NCI-H1436 treated with DMSO at 0.1 percent for 48 hours (cell line): ENCODE measurements at places on chromosomes 7 and 10.

- DNase-seq = peak; percentile 87
These were observed 154.3 kb upstream of the LAMB4 start for GRCh38 chr7:108284349-108285002.

DNA sequence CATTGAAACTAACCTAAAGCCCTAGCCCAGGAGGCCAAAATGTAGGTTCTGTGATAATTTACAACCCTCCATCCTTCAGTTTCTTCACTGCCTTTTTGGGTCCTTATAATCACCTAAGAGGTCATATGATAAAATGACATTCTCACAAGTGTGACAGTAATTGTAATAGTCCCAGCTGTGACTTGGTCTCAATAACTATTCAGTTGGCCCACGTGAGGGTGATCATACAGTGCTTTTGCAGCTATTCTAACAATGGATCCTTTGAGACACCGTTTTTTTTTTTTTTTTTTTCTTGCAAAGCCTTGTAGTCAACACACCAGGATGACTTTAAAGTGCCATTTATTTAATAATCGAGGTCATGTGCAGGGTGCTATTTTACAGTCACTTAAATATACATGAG lies 760.0 kb downstream of the PHTF2 start:
- no peak for DNase-seq

DNA sequence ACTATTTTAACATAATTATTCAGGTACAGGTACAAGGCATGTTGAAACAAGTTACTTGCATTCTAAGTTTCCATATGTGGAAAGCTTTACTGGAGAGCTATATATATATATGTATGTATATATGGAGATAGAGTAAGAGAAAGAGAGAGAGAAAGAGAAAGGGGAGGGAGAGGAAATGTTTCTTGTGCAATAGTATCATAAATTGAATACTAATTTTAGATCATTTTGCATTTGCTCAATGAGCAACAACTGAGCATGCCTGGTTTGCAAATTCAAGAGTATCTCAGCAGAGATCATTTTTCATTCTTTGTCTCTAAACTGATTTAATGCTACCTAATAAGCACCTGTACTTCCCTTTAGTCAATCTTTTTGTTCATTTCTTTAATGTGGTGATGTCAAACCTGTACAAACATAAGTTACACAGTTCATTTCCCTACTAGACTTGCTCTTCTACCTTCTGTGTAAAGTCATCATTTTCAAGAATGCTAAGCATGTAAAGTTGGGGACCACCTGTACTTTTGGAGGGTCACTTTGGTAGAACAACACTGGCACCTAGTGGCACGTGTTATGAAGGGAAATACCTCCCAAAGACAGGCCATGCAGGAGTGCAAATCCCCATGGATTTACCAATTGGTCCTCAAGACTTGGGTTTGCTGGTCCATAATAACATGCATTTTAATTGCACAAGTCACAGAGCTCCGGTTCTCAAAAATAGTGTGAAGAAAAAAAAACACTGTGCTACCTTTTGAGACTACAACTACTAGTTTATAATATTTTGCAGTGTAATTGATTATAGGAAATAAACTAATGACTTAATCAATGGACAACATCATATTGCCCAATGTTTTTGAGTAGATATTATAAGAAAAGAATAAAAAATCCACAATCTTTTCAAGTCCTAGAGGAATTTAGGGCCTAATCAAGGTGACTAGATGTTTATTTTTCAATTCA lies 431.2 kb upstream of the IGFBP3 start:
- DNase-seq = no peak

- DNase-seq = no peak
These were observed 189.8 kb upstream of the PRKCQ start for GRCh38 chr10:6769704-6770417.

GRCh38 chr7:45292481-45292880 lies 134.9 kb downstream of the RAMP3 start:
- DNase-seq = no peak

GRCh38 chr7:2417981-2418481 lies 14.6 kb downstream of the CHST12 start:
- DNase-seq = no peak

DNA sequence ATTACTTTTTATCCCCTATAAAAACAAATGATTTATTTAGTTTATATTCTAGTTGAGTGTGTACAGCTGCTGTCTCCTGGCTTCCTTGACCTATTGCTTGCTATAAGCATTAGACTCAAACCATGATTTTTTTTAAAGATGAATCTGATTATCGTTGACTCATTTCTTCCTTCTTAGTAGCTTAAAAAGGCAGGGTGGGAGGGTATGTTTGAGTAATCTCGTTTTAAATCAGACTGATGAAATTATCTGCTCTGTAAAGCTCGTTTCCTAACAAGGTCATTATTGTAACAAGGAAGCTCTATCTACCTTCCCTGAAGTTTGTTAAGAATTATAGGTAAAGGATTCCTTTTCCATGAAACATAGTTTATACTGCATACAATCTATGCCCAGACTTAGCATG lies 276.3 kb upstream of the KCND2 start:
- no peak for DNase-seq

- no peak for DNase-seq
These were observed 3.6 kb downstream of the HERPUD2 start for GRCh38 chr7:35691366-35691765.

GRCh38 chr7:8105449-8106095 lies 137.0 kb downstream of the GLCCI1 start:
- DNase-seq = no peak

GRCh38 chr10:69837261-69837660 lies 35.6 kb downstream of the COL13A1 start:
- no peak for DNase-seq

DNA sequence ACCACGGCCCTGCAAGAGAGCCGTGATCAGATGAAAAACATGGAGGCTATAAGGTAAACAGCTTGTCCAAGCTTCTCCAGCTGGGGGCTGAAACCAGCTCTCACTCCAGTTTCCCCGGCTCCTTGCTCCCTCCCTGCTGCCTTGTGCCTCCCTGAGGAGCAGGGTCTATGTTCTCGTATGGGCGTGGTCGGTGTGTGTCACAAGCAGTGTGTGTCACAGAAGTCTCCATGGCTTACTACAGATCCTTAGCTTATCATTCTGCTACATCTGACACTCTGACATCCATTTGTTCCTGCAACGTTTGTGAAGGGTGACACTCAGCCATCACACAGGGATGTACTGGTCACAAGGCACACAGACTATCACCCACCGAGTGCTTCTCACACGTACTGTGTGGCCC lies 54.6 kb downstream of the CSGALNACT2 start:
- no peak for DNase-seq

- no peak for DNase-seq
These were observed 341.5 kb upstream of the AOAH start for GRCh38 chr7:37065779-37066271.

DNA sequence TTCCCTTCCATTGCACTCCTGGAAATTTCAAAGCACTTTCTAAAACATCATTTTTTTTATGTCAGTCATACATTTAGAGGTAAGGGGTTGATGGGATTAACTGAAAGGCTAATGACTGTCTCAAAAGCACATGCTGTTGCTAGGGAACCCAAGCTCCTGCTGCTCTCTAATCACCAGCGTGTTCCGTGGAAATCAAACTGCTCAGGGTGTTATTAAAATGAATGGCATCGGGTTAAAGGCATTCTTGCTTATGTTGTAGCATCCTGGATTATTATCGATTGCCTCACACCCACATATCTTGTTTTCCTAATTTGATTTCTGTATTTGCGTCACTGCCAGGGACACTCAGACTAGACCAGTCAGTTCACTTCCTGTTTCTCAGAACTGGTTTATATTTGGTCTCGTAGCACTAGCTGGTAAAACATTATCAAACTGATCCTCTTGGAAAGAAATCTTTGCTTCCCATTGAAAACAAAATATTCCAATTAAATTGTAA lies 216.5 kb upstream of the MKLN1 start:
- no peak for DNase-seq

GRCh38 chr7:157568770-157569584 lies 232.2 kb downstream of the DNAJB6 start:
- DNase-seq = peak; percentile 28

GRCh38 chr10:58950618-58951017 lies 225.8 kb upstream of the PHYHIPL start:
- no peak for DNase-seq

- no peak for DNase-seq
These were observed at the start of gene PLXNA4 for GRCh38 chr7:132575982-132576720. TSS of gene PLXNA4 (minus strand) at chr7:132576470. CDS start at chr7:132508693, 67,777 bp downstream.

DNA sequence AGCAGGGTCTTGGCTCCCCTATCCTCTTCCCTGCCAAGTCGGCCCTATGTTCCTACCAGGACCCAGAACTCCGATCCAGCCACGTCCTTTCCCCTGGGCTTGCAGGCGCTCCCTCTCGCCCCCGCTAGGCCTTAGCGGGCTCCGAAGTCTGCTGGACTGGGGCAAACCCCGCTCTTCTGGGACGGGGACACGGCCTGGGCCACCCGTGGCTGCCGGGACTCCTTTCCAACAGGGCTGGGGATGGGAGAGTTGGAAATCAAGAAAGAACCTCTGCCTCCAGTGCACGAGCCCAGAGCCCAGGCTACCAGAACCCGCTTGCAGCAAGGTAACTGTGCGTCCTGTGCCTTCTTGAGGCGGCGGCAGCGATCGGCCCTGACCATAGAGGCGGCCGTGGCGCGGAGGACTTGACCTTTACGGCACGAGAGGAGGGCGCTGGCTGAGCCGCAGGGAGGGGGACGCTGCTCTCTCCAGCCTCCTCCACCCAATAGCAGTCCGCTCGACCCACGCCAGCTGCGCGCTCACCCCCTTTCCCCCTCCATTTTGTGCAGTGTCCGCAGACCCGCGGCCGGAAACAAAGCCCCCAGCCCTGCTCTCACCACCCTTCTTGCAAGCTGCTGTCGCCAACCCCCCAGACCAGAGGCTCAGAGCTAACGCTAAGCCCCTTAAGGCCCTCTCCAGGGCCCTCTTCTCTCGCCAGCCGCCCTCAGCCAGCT lies 7.0 kb upstream of the HOXA11 start:
- DNase-seq = no peak

DNA sequence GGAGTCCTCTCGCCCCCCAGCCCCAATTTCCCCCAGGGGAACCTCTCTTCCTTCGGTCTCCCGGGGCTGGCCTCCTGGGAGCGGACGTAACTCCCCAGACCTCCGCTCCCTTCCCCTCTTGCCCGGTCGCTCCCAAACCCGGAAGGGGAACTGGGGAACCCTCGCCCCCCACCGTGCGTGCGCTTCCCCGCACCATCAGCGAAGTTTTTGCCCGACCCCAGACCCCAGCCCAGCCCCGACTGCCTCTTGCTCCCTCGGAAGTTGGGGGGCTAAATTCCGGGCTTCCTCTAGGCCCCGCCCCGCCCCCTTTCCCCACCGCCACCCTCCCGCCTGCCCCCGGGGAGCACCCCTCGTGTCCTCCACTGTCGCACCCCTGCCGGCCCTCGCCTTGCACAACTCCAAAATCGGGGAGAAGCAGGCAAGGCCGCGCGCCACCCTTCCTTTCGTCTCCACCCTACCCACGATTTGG lies 436 bp downstream of the GNB2 start:
- no peak for DNase-seq

- DNase-seq = no peak
These were observed 55.4 kb downstream of the A1CF start for GRCh38 chr10:50830066-50830465.

GRCh38 chr10:51724038-51724437 lies 24.6 kb upstream of the CSTF2T start:
- DNase-seq = no peak

GRCh38 chr10:18479502-18479901 lies 171.9 kb downstream of the NSUN6 start:
- DNase-seq = no peak

DNA sequence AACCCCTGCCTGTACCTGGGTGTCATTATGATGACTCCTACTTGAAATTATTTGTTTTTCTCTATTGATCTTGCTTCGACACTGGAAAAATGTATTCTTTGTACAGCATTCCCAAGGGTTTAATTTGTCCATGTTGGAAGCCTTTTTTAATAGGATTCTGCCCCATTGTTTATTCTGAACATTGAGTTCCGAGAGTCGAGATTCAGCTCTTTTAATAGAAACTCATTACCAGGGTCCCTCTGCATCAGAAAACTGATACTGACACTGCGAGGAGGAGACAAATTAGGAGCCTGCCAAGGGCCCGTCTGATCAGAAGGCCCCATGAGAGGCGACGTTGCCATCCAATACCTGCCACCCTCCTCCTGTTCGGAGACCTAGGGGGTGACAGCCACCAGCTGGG lies 260.5 kb upstream of the ZMIZ1 start:
- no peak for DNase-seq

DNA sequence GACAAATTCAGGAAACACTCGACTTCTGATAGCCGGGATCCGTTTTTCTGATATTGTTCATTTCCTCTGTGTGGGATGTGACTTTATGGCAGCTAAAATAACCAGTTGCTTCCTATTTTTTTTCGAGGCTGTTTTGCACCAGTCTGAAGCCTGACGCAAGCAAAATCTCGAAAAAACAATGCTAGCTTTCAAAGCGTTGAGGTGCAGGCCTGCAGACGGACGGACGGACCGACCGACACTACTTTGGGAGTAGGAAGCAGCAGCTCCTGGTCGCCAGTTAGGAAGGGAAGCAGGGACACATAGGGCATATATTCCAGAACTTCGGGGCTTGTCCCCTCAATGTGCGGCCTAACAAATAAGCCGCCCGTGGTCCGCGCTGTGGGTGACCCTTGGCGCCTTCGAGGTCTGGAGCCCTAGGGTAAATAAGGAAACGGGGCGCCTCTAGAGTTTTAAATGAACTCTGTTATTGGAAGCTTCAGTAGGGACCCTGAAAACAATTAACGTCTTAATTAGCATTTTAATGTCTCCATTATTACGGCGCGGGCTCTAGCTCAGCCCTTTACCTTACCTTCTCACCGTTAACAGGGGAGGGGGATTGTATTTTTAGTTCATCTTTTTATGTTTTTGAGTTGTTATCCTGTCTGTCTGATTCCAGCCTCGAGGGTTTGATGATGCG lies 1.3 kb downstream of the HHEX start:
- DNase-seq = no peak

- no peak for DNase-seq
These were observed 165.6 kb downstream of the TPK1 start for GRCh38 chr7:144670218-144670617.

- no peak for DNase-seq
These were observed 12.9 kb downstream of the BAG3 start for GRCh38 chr10:119663866-119664698.

DNA sequence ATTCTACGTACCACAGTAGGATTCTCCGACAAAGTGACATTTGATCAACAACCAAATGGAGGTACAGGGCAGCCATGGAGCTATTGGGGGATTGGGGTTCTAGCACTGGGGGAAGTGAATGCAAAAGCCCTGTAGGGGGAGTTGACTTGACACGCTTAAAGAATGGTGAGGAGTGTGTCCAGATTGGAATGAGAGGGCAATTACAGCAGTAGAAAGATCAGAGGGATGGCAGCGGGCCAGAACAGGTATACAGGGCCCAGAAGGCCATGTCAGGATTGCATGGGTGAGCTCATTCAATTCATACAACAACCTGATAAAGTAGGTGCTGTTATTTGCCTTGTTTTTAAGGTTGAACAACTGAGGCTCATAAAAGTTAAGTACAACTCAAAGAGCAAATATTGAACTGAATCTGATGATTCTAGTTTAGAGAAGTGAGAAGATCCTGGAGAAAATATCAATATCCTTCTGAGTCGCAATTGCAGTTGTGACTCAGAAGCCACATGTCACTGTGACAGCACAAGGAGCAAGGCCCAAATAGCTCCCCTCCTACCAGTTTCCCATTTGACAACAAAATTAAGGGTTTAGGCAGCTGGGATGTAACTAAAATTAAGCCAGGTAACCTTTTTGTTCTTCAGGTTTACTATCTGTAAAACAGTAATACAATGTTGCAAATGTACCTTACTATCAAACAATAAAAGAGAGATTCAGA lies 28.0 kb upstream of the CTTNBP2 start:
- no peak for DNase-seq
